Ecto neural progenitor cell (in vitro differentiated cells): ENCODE measurements at places on chromosomes 2 and 18.

- DNase-seq: peak; percentile 64
Observed at GRCh38 chr2:152098496-152099366, at the start of gene CACNB4. CACNB4 (minus strand) TSS chr2:152099044.

DNA sequence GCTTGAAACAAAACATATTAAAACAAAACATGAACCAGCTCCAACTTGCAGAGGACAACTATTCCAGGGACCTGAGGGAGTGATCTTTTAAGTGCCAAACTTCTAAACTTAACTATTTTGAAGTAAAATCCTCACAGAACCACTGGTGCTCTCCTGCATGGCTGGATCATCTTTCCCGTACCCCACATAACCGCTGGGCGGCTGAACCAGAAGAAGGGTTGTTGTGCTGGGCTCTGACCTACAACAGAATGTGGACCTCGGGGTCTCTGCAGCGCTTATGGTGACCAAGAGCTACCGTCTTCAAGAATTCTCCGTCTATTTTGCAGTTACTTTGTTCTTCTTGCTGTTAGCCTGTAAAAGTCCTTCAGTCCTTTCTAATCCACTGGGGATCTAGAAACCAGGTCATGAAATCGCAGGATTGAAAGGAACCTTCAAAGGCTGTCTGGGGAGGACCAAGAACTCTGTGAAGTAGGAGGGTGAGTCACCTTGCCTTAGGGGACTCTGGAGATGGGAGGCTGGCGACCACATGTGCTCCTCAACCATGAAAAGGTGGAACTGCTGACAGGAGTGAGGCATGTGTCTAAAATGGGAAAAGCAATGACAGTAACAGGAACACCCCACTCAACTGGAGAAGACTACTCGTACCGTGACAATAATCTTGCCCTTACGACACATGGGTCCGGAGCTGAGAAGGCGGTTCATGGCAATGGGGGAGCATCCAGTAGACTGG lies 46.6 kb downstream of the HDLBP start:
- DNase-seq: no peak

GRCh38 chr18:27413495-27414401 lies 228.6 kb upstream of the CHST9 start:
- no peak for DNase-seq

GRCh38 chr2:15939854-15940660 lies at the start of gene MYCN:
MYCN (plus strand) TSS chr2:15940550; CDS start chr2:15942065, 1,515 bp downstream.
- peak; percentile 94 for DNase-seq

DNA sequence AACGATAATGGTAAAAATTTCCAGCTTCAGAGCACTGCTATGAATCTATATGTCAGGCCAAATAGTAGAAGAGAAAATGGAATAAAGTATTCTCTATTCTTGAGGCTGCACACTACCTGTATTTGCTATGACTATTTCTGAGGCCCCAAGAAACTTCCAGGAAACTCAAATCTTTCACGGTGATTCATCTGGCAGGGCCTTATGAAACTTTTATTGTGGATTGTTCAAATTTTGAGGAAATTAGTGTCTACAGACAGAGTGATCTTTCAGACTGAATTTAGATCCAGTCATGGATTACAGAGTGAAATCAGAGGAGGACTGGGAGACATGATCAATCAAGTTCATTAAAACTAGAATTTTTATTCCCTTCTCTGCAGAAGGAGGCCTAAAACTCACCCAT lies 4.1 kb upstream of the VSNL1 start:
- no peak for DNase-seq

DNA sequence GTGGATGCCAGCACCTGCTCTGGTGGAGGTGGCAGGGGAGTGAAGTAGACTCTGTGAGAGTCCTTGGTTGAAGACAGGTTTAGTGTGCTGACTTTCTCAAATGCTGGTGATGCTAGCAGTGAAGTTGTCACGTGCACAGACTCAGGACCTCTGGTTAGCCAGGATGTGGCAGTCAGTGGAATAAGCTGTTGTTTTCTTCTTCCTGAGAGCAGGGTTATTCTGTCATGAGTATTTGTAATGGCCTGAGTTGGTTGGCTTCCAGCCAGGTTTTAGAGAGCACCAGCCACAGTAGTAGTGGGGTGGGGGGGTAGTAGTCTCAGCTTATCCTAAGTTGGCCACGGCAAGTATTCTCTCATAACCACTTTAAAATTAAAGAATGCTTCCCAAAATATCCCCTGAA lies 238.5 kb upstream of the FBXO11 start:
- DNase-seq: no peak

DNA sequence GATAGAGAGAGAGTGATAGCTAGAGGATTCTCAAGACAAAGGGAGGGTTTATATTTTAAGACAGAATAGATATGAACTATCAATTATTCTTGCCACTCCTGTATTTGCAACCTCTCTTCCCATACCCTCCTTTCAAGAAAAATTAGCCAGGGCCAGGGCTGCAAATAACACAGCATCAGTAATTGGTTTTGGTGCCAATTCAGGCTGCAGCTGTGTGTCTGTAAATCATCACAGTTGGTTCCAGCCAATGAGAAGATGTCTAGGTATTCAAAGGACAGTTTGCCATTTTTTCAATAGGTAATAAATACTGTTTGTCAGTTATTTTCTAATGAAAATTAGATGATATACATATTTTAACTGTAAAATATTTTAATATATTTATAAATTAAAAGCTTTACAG lies 73.5 kb downstream of the WDPCP start:
- DNase-seq: no peak

GRCh38 chr2:174902506-174903263 lies 102.5 kb downstream of the CHN1 start:
- DNase-seq: no peak

DNA sequence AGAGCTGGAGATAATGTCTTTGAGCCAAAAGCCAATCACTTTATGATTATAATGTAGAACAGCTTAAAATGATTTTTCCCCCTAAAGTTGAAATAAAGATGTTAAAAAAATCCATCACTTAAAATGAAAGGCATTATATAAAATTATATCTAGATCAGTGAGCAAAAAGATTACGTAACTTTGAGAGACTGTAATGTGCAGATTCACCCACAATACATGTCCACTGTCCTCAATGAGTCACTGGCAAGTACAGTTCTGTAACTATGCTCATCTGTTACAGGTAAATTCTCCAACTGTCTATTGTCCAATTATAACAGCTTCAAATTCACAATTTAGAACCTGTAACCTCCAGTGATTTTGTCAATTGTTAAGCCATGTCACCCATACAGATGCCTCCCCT lies 19.0 kb downstream of the FAM161A start:
- DNase-seq: no peak

DNA sequence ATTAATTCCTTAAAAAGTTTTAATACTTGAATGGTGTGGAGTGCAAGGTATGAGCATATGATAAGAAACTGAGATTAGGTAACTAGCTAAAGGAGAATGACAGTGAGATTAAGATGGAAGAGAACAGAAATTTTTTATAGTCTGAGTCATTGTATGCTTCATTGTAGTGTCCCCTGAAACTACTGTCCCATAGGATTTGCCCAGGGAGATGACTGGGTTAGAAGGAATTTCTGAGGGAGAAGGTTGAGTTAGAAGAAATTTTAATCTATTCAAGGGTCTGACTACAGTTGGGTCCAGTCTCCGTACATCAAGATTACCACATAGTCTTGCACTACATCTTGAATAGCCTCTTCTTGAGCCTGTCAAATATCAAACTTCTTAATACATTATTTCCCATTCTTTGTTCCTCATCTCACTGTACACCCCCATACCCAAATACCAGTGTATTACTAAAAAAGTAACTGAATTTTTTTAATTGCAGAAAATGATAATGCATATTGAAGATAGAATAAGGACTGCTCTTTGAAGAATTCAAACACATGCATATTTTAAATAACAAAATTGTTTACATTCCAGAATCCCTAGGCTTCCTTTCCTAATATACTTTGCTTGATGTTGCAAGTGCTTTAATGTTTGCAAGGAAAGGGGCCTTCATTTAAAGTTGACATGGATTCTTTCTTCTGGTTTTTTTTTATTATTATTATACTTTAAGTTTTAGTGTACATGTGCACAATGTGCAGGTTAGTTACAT lies 314.3 kb upstream of the COL3A1 start:
- no peak for DNase-seq

DNA sequence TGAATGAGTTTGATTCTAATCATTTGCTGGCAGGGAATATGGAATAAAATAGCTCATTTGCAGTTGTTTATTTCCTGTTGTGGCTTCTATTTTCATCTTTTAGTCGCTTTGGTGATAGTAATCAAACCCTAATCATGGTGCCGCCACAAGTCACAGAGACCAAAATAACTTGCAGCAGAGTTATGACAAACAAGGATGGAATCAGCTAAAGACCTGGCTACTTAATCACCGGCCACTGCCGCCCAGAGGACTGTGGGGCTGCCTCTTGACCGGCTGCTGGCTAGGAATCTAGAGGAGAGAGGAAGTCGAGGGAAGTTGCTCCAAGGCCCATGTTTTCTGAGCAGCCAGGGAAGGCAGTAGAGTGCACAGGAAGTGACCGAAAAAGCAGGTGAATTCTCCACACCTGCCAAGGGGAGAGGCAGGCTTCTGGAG lies 5.1 kb upstream of the SMAD7 start:
- DNase-seq: no peak

GRCh38 chr2:73999881-74000597 lies 15.3 kb downstream of the TET3 start:
- no peak for DNase-seq

DNA sequence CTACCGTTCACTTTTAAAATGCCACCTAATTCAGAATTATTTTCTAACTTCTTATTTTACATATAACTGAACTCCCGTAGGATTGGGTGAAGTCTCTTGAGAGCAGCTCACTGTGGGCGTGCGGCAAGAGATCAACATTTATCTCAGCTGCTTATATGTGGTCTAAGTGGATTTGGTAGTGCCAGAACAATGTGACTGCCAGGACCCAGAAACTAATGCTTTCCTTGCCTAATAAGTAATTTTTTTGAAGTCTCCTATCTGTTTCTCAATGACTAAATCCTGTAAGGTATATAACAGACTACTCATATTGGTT lies 11.2 kb upstream of the NFE2L2 start:
- DNase-seq: no peak

GRCh38 chr2:231294571-231295362 lies 96.3 kb downstream of the ARMC9 start:
- no peak for DNase-seq

DNA sequence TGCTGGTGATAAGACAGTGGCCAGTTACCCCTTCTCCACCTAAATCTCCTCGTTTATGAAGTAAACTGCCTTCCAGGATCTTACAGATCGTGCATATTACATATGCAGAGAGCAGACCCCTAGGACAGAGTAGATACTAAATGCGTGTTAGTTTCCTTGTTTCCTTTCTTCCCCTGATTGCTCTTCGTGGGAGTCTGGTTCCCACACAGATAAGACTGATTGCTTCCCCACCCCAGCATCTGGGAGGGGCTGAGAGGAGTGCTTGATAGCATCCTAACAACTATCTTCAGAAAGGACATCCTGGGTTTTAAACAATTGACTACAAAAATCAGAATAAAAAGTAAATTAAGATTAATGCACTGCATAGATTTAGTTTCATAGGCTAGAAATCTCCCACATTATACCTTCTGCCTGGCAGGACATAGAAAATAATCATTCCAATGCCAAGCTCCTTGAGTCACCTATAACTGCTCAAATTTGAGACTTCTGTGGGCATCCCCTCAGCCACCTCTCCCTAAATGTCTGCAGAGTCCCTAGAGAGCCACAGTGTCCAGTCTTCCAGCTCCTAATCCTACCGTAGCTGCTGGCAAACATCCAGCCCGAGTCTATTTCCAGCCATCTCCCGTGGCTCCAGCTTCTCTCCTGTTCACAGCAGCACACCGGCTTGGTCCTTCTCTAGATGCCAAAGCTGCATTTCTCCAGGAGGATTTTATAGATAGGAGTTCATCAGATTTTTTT lies 128.3 kb downstream of the LRRC30 start:
- DNase-seq: no peak

- no peak for DNase-seq
Observed at GRCh38 chr2:43714164-43714563, 37.9 kb upstream of the C1GALT1C1L start.

DNA sequence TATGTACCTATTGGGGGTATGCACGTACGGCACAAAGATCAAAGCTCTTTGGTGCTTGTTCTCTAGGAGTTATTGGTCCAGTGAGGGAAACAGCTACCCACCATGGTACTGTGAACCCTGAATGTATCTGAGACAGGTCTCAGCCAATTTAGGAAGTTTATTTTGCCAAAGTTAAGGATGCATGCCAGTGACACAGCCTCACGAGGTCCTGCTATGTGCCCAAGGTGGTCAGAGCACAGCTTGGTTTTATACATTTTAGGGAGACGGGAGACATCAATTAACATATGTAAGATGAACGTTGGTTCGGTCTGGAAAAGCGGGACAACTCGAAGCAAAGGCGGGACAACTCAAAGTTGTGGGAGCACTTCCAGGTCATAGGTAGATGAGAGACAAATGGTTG lies 75.8 kb downstream of the SOWAHC start:
- DNase-seq: peak; percentile 25

DNA sequence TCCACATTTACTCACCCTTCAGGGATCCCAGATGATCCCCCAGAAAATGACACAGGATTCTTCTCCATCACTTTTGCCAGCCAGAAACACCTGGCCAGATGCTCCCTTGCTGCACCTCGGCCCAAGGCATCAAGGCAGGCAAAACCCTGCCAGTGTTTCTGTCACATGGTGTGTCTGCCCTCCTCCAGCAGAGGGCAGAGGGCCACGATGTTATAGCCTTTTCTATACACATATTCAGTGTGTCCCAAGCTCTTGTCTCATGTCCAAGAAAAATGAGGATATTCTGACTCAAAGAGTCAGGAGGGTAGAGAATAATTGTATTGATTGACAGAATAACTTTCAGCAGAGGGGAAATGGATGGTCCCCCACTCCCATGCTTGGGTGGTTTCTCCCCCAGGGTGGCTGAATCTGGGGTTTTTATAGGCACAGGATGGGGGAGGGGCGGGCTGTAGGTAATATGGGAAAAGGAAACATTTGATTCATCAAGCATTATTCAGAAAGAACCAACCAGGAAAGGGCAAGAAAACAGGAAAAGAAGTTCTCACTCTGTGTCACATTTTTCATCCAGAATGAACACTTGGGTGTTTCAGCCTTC lies 933.9 kb downstream of the TRIB2 start:
- peak; percentile 54 for DNase-seq

DNA sequence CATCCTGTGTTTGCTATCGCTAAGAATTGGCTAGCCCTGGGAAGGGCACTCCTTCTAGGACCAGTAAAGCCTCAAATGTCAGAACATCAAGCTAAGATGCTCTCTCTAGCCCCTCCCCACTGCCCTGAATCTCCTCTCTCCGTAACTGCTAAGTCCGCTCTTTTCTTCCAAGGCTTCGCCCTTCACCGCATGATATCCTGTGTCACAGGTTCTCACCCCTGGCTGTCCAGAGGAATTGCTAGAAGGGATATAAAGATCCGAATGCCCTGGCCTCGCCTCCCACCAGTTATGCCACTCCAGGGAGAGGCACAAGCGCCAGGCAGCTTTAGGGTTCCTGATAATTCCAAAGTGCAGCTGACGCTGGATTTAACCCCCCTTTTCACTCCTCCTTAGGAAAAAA lies 17.1 kb upstream of the GPR45 start:
- DNase-seq: no peak

DNA sequence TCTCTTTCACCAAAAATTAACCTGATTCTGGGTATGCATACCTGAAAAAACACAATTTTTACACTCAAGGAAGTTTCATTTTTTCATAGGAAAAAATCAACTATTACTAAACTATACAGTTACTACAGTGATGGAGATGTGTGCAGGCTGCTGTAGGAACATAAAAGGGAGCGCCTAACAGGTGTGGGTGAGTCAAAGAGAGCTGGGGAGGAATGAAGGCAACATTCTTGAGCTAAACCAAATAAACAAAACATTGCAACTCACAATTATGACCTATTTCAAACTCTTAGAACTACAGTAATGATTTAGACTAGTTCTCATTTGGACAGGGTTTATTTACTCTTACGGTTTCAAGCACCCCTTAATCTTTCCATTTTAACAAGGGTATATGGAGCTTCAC lies 13.4 kb upstream of the CLASP1 start:
- no peak for DNase-seq
